HuH-7 (cell line): ENCODE measurements at places on chromosomes 6 and 20.

GRCh38 chr20:52552181-52552872 is 360.7 kb upstream of the ZFP64 start:
- no peak for DNase-seq

GRCh38 chr6:157145656-157146285 is 177.5 kb downstream of the TMEM242 start:
- no peak for DNase-seq

- no peak for DNase-seq
Measured at GRCh38 chr6:53898026-53898795, 103.4 kb downstream of the LRRC1 start.

DNA sequence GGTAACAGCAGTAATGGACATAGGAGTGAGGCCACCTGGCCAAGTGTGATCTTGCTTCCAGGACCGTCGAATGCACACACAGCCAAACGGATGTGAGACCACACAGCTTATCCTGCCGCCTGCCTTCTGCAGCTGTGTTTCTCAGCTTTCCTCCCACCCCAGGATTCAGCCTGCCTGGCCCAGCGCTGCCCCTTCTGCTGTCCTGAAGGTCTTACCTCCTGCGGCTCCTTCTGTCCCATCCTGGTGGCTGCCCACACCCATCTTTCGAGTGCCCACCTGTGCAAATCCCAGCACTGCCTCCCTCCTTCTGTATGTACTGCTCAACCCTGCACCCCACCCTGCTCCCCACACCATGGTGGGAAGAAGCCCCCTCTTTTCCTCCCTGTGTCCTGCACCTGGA is 49.4 kb upstream of the DACT2 start:
- no peak for DNase-seq

DNA sequence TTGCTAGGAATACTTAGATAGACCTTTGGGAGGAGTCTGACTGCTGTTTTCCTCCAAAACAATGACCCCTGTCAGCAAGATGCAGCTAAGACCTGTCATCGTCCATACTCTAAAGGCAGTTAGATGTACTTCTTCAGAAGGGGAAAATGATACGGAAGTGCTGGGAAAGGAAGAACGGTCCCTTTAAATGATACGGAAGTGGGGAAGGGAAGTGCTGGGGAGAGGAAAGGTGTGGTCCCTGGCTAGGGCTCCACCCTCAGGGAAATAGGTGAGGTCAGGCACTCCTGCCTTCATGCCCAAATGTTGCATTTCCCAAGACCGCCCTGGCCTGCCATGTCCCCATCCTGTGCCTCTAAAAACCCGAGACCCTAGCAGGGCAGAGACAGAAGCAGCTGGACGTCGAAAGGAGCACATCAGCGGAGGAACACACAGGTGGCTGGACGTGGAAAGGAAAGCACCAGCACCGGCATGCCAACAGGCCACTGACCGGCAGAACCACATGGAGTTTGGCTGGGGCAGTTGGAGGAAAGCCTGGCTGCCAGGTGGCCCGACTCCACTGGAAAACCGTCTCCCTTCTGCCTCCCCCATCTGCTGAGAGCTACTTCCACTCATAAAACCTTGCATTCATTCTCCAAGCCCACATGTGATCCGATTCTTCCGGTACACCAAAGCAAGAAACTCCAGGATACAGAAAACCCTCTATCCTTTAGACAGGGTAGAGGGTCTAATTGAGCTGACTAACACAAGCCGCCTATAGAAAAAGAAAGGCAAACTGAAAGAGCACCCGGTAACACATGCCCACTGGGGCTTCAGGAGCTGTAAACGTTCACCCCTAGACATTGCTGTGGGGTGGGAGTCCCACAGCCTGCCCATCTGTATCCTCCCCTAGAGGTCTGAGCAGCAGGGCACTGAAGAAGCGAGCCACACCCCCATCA is 94.6 kb downstream of the FAXC start:
- no peak for DNase-seq

- peak; percentile 5 for DNase-seq
Measured at GRCh38 chr6:88238065-88238464, 71.9 kb upstream of the CNR1 start.

- no peak for DNase-seq
Measured at GRCh38 chr6:41688256-41688965, 47.0 kb downstream of the TFEB start.

DNA sequence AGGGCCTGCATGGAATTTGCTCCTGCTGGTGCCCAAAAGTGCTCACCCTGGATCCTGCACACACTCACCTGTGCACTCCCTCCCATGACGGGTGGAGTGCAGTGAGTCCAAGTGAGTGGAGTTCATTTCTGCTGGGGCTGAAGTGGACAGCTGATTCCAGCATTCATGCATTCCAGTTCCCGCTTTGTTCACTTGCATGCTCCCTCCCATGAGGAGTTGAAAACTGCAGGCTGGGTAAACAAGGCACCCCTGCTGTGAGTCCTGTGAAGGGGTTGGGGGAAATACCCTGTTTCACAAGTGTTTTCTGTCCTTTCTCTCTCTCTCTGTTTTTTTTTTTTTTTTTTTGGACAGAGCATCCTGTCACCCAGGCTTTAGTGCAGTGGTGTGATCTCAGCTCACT is 454.1 kb upstream of the NOX3 start:
- no peak for DNase-seq

DNA sequence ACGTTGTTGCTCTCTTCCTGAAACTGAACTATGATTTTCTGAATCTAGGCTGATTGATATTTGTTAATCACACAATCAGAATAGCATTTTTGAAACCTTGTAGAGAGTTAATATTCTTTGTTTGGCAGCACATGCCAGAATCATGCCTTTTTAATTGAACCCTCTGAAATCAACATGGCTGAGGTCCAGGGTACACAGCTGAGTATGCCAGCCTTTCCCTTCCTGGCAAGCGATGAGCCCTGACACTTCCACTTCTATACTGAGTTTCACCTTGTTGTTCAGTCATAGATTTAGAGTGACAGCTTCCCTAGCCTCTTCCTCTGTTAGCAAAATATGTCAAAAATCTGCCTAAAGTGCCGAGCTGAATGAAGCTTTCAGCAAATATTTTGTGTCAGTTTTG is 6.8 kb downstream of the HDDC2 start:
- no peak for DNase-seq

- DNase-seq: no peak
Measured at GRCh38 chr6:167812088-167812487, 14.6 kb upstream of the AFDN start.

GRCh38 chr20:33842346-33842745 is 31.2 kb downstream of the CHMP4B start:
- DNase-seq: no peak

DNA sequence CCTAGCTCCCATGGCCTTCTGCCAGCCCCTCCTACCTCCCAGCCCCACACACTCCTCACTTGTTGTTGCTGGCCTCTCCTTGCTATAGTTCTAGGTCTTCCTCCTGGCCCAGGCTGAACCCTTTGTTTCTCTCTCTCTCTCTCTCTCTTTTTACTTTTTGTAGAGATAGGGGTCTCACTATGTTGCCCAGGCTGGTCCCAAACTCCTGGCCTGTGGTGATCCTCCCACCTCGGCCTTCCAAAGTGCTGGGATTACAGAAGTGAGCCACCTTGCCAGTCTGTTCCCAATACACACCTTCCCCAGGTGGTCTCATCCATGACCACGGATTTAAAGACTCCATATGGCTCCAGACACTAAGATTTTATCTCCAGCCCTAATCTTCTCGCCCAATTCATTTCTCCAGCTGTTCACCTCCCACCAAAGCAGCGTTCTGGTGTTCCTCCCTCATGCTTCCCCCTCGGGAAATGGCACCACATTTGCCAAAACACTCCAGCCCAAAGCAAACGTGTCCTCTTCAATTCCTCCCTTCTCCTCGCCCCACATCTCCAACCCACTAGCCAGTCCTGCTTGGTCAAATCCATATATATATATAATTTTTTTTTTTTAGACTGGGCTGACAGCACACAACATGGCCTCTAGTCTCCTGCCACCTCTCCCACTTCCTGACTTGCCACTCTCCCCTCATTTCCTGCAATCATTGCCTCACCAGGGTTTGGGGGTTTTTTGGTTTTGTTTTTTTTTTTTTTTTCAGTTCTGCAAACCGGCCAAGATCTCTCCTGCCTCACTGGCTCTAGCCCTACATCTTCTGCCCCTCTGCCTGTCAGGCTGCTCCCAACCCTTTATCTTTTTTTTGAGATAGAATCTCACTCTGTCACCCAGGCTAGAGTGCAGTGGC is 104.4 kb downstream of the NCR2 start:
- DNase-seq: no peak

- no peak for DNase-seq
Measured at GRCh38 chr20:16560661-16561060, 12.6 kb downstream of the KIF16B start.

DNA sequence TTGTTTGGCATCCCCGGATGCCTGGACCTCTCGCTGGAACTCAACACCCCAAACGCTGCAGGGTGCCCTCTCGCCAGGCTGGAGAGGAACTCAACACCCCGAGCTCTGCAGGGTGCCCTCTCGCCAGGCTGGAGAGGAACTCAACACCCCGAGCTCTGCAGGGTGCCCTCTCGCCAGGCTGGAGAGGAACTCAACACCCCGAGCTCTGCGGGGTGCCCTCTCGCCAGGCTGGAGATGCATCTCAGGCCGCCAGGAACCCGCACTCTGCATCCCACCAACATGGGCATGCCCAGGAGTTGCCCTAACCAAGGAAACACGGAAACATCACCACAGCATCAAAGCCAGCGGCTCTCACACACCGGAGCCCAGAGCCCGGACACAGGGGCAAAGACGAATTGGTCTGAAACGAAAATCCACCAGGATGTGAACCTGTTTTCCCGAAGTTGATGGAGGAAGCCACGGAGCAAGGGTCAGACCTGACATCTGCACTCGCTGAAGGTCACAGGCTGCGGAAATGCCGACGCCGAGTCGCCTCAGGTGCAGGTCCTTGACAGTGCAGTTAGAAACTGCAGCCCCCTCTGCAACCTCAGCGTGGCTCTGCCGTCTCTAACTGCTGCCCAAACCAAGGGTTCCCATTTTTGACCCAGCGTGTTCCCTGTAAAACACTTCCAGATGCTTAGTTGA is 37.5 kb downstream of the DLL1 start:
- DNase-seq: no peak

- DNase-seq: no peak
Measured at GRCh38 chr6:169858293-169858934, 107.0 kb downstream of the ERMARD start.

GRCh38 chr20:47503685-47504084 is 2.0 kb downstream of the NCOA3 start:
- no peak for DNase-seq

- no peak for DNase-seq
Measured at GRCh38 chr20:38148328-38149102, 16.6 kb downstream of the TGM2 start.

DNA sequence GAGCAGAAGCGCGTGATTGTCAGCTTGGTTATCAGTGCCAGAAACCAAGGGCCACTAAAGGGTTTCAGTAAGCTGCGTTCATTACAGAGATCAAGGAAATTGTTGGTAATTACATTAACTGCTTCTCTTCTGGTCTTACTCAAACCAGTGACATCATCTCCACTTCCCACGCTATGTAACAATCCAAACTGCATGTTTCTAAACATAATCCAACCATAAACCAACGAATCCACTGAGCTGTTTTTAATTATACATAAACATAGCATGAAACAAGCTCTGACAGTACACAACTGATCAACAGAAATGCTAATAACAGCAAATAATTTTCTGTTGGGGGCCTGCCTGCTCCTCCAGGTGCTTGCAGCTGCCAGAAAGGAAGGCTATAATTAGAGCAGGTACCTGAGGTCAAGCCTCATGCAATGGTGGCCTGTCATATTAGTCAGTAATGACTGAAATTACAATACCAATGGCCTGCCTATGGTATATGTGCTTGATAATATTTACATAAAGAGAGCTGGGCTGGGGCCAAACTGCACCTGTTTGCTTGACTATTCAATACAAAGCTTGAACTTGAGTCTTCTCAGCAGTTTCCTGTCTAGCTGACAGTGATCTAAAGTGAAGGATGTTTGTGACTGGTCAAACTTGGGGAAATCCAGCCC is 40.1 kb downstream of the ILRUN start:
- DNase-seq: no peak

GRCh38 chr6:3929281-3929798 is 80.2 kb downstream of the FAM50B start:
- DNase-seq: no peak

- DNase-seq: no peak
Measured at GRCh38 chr20:63024573-63025392, 18.0 kb upstream of the BHLHE23 start.

DNA sequence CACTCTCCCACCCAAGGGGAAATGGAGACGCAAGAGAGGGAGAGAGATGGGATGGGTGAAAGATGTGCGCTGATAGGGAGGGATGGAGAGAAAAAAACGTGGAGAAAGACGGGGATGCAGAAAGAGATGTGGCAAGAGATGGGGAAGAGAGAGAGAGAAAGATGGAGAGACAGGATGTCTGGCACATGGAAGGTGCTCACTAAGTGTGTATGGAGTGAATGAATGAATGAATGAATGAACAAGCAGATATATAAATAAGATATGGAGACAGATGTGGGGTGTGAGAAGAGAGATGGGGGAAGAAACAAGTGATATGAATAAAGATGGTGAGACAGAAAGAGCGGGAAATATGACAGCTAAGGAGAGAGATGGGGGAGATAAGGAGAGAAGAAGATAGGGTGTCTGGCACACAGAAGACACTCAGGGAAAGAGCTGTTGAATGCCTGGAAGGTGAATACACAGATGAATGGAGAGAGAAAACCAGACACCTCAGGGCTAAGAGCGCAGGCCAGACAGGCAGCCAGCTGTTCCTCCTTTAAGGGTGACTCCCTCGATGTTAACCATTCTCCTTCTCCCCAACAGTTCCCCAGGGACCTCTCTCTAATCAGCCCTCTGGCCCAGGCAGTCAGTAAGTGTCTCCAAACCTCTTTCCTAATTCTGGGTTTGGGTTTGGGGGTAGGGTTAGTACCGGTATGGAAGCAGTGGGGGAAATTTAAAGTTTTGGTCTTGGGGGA is 754 bp downstream of the TNF start:
- DNase-seq: no peak

GRCh38 chr20:50526403-50526989 is 16.3 kb downstream of the PTPN1 start:
- no peak for DNase-seq

DNA sequence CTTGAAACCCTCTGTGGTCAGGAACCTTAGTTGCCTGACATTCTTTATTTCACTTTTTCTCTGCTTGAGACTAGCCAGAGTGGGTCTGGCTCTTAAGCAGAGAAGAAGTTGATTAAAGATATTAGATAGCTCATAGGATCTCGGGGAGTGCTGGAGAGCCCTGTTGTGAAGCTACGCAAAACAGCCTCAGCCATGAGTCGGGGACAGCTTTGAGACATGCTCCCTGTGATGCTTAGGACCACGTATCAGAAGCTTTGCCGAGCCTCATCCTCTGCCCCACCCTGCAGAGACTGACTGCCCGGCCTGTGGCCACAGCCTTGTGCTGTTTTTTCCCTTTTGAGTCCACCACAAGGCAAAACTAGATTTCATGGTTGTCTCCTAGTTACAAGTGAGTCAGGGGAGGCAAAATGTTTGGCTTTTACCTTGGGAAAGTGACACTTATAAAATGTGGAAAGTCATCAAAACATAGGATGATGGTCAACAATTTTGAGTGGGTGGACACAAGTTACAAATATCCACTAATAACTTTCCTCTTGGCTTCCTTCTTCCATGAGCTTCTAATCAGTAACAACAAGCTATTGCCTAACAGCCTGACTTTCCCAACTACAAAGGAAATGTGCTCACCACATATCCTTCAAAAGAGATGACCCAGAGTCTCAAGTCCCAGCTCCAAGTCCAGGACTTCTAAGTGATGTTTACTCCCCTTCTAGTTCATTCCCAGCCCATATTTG is 108.4 kb downstream of the JAG1 start:
- DNase-seq: no peak

- DNase-seq: no peak
Measured at GRCh38 chr6:143746202-143747119, 68.7 kb downstream of the PHACTR2 start.

GRCh38 chr6:28553986-28554881 is 28.6 kb downstream of the GPX5 start:
- DNase-seq: no peak
